ENCODE measurements at places on chromosomes 7 and 10.

DNA sequence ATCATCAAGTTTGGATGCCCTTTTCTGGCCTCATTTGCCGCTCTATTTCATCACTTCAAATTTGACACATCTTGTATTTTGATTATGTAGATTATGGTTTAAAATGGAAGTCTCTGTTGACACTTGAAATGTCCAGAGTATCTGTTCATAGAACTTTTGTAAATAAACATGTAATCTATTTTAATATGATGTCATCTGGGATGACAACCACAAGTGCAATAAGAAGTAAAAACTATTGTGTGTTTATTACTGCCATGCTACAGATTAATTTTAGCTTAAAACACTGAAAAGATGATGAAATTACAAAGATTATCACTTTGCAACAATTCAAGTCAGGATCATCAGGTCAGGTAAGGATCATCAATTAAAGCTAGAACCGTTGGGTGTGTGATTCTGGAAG is 30.0 kb downstream of the CYP2C8 start:
- no peak for DNase-seq

DNA sequence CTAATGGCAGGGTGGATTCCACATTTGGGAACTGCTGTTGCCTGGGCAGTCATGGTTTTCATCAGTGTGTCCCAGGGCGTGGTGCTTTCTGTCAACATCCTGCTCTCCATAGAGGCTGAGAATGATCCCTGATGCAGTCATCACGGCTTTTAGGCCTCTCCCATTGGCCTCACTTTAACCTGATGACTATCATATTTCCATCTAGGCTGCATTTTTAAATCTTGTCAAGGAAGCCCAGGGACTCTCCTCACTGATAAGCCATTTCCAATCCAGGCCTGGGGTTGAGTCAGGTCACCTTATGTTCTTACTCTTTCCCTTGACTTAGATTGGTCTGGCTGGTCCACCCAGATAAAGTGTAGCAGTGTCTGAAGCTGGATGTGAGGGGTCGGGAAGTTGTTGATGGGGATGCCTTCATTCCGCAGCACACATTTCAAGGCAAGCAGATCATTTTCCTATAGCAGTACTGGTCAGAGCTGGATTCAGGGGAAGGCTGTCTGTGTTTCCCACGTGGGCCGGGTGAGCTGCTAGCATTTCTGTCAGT is 177.0 kb downstream of the AUTS2 start:
- DNase-seq: no peak

- DNase-seq: no peak
Observed at GRCh38 chr10:672203-672602, 17.3 kb downstream of the DIP2C start.

DNA sequence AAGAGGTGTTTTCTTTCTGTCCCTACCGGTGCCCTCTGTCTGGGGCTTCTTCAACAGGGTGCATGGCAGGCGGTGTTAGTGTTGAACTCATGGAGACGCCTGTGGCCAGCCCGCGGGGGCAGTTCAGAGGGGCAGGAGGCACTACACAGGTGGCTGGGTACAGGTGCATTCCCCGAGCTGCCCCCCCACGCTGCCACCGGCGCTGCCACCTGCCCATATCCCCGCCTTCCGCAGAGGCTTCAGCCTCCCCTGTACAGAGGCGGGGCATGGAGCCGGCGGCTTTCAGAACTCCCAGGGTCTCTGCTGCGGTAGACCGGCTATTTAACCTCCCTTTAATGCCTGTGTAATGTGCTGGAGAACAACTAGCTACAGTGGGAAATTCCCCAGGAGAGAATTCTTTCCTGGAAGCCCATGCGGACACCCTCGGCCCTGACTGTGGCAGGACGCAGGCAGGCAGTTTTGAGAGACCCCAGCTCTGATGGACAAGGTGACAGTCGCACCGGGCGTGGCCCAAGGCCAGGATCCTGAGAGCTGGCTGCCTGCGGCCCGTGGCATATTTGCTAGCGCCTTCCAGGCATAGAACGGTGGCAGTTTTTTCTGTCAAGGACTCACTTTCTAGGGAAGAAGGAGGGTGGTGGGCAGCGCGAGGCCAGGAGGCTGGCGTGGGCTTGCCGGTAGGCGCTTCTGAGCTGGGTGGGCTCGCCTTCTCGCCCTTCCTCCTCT is 53.7 kb upstream of the ZNF32 start:
- no peak for DNase-seq

DNA sequence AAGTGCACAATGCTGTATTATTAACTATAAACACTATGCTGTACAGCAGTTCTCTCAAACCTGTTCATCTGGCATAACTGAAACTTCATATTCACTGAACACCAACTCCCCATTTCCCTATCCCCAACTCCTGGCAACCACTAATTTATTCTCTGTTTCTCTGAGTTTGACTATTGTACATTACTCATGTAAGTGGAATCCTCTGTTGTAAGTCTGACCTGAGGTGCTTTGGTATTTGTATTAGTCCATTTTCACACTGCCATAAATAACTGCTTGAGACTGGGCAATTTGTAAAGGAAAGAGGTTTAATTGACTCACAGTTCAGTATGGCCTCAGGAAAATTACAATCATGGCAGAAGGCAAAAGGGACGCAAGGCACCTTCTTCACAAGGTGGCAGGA is 266.3 kb downstream of the PPP1R3A start:
- no peak for DNase-seq

GRCh38 chr10:9381733-9382532 is 1327.4 kb downstream of the GATA3 start:
- DNase-seq: no peak

DNA sequence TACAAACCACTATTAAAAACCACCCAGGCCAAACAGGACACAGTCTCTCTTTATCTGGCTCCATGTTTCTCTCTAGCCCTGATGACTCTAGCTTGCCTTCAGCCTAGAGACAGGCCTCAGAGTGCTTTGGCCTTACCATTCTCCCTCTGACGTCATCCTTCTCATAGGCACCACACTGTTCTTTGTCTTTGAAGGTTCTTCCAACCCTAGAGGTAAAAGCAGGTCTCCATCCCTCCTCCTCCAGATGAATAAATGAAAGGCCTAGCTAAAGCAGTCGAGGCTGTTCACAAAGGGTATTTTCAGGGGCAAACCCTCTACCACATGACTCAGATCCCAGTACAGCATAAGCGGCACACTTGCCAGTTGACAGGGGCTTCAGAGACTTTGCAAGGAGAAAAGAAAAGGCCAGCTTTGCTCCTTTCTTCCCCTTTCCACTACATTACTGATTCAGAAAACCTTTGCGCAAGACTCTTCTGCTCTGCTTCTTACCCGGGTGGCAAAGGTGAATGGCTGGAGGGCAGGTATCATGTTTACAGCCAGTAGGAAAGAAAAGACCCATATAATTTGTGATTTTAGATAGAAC is 14.8 kb downstream of the NFE2L3 start:
- no peak for DNase-seq

- DNase-seq: no peak
Observed at GRCh38 chr10:34721208-34721840, 93.8 kb downstream of the PARD3 start.

DNA sequence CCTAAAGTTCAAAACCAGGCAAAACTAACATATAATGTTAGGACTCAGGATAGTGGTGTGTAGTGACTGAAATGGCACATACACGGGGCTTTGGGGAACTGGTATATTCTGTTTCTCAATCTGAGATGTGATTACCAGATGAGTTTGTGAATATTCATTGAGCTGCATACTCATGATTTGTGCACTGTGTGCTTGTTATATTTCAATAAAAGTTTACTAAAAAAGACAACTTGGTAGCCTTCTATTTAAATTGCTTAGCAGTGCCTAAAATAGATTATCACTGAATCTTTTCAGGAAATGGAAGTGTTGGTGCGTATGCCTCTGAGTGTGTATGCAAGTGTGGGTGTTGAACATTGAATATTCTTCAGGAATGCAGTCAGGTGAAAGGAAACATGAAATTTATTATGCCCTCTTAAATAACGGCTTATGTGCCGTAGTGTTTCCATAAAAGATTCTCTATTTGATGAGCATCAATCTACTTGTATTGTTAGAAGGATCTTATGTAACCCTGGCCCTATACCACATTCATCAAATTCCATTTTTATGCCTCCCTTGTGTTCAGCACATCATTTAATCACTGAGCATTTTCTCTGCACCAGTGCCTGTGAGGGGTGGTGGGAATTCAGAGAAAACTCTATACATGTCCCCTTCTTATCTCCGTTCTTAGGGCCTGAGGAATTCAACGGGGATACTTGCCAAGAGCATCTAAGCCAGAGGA is 82.6 kb upstream of the AUTS2 start:
- no peak for DNase-seq

DNA sequence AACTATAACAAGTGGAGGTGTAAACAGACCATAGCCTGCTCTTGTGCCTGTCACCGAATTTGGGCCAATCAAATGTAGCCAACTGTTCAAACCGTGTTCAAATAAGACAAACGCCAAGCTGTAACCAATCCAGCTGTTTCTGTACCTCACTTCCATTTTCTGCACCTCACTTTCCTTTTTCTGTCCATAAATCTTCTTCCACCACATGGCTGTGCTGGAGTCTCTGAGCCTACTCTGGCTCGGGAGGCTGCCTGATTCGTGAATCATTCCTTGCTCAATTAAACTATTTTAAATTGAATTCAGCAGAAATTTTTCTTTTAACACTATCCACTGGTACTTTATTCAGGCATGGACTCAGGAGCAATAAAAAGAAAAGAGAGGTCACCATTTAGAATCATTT is 29.9 kb upstream of the COL1A2 start:
- no peak for DNase-seq

- DNase-seq: no peak
Observed at GRCh38 chr7:158415316-158415715, 172.3 kb downstream of the PTPRN2 start.

GRCh38 chr7:38142736-38143135 is 35.3 kb upstream of the STARD3NL start:
- DNase-seq: no peak

DNA sequence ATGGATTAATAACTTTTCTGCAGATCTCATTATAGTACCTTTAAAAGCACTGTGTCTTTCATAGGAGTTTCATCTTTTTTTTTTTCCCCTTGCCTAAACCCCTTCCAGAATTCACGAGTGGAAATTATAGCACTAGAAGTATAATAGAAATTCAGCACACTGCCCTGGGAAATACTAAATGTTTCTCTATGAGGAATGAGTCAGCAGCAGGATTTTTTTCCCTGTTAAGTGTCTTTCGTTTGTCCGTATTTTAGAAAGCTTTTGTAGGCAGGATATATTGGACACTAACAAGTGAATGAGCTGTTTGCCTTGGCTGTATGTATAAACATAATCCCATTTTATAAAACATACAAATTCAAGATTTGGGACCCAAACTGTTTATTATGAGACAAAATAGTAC is 105.8 kb downstream of the EXOC4 start:
- DNase-seq: no peak

DNA sequence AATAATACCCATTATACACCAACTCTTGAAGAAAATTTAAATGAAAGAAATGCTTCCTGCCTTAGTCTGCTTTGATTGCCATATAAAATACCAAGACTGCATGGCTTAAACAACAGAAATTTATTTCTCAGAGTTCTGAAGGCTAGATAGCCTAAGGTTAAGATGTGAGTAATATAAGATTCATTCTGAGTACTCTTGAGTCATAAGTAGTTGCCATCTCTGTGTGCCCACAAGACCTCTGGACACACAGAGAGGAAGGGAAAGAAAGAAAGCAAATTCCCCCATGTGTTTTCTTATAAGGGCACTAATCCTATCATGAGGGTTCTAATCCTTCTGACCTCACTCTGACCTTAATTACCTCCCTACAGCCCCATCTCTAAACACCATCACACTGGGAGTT is 201.2 kb downstream of the PTN start:
- no peak for DNase-seq
